ENCODE measurements at places on chromosomes 1 and 21.

- no peak for DNase-seq
Measured at GRCh38 chr1:68384321-68384813, 65.4 kb downstream of the RPE65 start.

DNA sequence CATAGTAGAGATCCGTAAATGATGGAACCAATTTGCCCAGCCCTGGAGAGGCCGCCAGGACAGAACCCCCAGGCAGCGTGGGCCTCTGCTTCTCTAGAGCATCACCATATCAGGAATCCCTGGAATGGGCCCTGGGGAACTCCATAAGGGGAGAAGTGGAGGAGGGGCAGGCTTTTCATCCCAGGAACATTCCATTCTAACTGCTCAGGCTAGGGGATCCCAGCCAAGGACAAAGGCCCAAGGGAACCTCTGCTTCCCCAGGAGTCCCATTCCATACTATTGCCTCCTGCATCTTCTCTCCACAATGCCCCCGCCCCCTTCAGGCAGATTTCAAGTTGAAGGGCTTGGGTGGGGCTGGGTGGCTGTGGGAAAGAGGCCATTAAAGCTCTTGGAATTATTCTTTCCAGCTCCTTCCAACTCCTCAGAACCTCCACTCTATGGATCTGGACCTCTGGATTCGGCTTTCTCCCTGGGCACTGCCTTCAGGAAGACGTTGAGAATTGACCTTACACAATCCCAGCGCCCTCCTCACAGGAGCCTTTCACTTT is 6.0 kb downstream of the TRNP1 start:
- DNase-seq, result no peak

DNA sequence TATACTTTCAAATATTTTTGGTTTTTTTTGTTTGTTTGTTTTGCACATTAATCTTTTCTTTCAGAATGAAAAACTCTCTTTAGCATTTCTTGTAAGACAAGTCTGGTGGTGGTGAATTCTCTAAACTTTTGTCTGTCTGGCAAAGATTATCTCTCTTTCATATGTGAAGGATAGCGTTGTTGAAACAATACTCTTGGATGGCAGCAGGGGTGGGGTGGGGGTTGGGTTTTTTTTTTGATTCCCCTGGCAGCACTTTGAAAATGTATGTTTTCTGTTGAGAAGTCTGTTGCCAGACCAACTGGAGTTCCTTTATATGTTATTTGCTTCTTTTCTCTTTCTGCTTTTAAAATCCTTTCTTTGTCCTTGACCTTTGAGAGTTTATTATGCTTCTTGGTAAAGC is 160.2 kb downstream of the VAV3 start:
- no peak for DNase-seq

DNA sequence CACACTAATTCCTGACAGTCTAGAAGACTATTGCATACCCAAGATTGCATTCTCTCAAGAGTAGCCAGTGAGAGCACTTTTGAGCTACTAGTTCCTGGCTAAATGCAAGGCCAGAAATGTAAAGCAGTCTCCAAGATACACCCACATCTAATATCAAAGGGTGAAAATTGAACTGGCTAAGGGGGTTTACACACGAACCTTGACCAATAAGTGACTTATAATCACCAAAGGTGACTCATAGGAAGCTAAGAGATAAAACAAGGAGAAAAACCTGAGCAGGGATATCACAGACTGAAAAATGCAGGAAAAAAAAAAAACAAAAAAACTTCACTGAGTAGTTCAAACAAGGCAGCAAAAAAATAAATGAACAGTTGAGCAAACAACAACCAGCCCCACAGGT is 172.2 kb upstream of the RRP15 start:
- DNase-seq, result no peak

DNA sequence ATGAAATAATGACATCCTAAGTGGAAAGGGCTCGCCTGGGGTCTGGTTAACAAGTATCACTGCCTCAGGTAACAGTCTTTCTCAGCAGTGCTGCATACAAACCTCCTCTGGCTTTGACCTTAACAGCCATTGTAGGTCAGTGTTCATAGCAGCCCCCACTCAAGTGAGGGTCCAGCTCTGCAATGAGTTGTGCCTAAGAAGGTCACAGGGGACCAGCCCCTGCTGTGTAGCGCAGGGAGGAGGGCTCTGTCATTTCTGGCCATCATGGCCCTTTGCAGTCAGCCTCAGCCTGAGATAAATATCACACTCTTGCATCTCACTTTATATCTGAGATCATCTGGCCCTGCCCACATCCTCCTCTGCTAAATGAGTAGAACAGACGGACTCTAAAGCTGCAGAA is 18.1 kb upstream of the MYSM1 start:
- no peak for DNase-seq

- no peak for DNase-seq
Measured at GRCh38 chr1:4977701-4978100, 323.3 kb downstream of the AJAP1 start.

DNA sequence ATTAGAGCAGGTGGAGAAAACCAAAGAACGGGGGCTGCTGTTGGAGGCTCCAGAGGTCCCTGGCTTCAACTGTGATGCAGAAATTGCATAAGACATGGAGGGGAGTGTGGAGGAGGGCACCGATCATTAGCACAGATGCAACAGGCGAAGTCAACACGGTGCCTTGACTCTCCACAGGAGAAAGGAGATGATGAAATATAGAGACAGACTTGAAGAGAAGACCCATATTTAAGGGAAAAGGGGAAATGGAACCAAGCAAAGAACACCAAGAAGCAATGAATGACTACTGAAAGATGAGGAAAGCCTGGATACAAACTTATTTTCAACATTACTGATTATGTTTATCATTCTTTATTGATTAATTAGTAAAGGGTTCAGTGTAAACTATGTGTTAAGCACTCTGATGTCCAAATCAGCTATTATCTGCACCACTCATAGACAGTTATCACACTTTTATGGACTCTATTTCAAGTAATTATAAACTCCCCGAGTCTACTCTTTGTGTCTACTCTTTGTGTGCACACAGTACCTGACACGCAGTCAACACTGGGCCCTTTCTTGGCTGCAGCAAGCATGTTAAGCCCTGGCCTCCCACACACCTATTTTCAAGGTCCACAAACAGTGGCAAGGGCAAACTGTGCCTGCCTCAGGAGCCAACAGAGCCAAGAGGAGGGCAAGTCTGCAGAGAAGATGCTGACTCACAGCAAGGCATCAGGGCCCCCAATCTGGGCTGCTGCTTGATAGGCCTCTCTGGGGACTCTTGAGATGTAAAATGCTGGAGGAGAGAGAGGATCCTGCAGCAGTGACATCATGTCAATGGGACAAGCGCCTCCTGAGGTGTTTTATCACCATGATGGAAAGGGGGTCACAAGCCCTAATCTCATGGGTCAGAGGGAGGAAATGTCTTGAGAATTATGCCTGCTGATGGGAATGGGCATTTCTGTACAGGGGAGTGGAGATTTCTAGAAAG is 17.6 kb downstream of the PCNX2 start:
- DNase-seq, result no peak

GRCh38 chr21:26112127-26112742 is 58.3 kb downstream of the APP start:
- DNase-seq, result no peak

DNA sequence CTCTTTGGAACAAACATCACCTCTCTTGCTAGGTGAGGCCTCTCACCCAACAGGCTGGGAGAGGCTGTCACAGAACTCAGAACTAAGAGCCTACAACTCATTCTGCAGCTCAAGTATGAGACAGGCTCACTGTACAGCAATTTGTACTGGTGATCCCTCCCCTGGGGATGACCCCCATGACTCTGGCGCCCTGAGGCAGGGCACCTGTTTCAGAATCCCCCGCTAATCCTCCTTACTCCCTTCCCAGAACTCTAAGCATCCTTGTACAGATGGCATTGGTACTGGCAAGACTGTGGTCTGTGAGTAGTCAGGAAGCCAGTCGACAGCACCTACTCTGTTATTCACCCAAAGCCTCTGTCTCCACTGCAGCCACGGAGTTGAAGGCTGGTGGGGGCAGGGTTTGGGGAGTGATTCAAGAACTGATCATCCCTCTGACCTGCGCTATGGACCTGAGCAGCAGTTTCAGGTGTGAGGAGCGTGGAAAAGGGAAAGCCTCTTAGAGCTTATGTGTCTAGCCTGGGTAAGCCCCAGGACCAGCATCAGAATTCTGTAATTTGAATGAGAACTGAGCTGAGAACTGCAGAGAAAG is 655.5 kb downstream of the KIF26B start:
- no peak for DNase-seq

DNA sequence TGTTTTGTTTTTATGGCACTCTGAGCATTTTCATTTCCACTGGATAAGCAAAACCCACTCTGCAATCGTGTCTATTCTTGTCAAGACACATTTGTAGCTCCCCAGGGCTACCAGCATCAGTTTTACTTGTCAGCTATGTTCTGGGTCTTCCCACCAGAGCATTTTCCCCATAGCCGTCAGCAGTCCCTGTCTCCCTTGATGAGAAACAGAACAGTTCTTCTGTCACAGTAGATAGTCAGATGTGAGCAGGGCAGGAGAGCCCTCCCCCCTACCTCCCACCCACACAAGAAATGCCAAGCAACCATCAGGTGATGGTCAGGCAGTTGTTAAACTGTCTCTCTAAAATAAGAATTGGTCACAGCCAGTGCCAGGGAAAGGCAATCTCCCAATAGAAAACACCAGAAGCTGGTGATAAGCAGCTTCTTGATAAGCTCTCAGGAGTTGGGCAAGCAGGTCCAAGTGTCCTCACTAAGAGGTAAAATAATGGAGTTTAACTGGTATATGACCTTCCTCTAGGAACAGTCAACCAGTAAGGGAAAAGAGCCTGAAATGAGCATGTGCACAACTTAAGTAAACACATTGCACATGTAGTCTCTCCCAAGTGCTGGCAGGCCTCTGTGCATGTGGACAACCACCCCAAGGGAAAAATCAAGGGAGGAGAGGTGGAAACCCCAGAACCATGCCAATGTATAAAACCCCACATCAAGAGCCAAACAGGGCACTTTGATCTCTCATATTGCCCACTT is 208.2 kb downstream of the S1PR1 start:
- no peak for DNase-seq

DNA sequence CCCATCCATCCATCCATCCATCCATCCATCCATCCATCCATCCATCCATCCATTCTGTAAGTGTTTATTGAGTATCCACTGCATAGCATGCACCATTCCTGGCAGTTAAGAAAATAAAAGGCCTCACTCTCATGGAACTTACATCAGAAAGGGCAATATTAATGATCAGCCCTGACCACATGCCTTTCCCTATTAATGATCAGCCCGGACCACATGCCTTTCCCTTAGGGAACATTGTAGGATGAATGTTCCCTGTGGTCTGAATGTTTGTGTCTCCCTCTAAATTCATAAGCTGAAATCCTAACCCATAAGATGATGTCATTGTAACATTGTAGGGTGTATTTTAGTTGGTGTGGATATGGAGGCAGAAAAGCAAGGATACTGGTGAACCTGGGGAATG is 365.8 kb downstream of the KIF26B start:
- DNase-seq, result no peak

DNA sequence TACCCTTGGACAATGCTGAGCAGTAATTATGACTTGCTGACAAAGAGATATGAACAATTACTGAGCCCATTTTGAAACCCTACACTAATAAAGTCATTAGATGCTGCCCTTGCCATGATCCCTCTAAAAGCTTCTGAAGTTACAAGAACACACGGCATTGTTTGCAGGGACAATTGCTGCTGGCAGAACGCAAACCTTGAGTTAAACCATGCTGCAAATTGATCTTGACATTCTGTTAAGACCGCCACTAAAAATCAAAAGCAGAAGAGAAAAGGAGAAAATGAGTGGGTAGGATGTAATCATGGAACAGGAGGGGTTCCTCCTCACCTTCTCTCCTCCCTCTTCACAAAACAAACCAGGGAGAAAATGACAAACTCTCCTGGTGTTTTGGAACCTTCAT is 136.2 kb upstream of the DMRTA2 start:
- no peak for DNase-seq

DNA sequence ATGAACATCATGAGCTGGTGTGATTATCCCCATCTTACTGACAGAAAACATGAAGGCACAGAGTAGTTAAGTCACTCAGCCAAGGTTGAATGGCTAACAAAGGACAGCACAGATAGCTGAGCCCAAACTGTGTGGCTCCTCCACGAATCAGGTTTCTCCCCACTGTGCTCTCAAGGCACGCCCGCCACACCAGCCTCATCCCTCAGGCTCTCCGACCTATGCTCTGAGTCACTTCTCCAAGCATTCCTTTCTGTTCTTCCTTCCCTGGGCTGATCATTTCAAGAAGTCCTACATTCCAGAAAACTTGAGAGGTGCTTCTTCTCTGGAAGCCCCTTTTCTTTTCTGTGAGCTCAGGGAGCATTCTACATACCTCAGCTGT is 25.3 kb upstream of the SDC3 start:
- DNase-seq, result no peak

GRCh38 chr1:178172939-178173338 is 79.0 kb downstream of the RASAL2 start:
- DNase-seq, result no peak

GRCh38 chr21:36732761-36733160 is 33.8 kb downstream of the SIM2 start:
- DNase-seq, result no peak

DNA sequence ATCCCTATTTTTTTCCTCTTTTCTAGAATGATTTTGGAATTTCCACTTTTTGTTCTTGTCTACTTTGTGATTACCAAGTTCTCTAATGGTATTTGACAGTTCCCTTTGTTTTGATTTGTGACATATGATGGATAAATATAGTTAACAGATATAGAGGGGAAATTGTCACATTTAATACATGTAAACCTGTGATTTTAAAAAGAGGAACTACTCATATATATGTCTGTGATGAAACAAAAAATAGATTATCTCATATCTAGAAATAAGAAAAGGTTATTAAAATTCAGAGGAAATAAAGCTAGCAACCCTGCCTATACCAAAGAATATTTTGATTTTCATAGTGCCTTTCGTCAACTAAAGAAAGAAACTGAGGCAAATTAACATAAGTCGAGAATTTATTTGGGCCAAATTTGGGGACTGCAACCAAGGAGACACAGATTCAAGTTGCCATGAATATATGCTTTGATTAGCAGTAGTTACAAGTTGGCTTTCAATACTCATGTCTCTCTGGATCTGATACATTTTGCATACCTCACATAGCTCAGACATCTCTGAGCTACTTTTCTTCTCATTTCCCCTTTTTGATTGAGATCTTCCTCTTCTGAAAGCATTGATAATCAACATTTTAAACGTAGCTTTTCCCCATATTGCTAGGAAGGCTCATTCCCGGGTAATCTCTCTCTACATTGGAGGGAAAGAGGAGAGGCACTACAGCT is 15.6 kb upstream of the C21orf91 start:
- no peak for DNase-seq

DNA sequence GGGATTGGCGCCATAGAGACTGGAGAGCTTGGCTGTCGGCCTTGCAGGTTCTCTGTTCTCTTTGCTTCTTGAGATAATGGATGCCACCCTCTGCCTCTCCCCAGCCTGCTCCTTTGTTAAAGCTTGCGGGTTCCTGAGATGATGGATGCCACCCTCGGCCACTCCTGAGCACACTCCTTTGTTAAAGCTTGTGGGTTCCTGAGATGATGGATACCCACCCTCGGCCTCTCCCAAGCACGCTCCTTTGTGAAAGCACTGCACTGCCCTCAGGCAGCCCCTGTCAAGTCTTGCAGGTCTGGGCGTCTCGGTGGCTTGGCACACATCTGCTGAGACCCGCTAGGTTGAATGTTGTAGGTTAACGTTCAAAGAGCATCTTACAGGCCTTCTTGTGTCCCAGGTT is 76.5 kb downstream of the SCCPDH start:
- DNase-seq, result no peak
